ENCODE measurements at places on chromosomes 5 and 9.

DNA sequence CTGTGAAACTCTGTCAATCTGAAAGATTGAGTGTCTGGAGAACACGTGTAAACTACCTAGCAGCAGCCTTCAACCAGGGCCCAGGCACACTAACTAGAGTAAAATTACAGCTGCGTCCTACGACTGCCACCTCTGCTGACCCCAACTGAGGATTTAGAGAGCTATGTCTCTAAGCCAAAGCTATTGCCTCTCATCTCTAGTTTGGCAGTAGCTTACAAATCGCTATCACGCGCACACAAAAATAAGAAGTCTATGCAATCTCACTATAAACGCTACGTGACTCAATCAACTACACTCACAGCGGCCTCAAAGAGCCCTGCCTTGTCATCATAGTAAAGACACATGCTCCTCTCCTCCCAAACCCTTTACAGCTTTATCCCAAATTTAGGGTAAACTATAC, 8.7 kb downstream of the PPP6C start:
- DNase-seq: no peak

- no peak for DNase-seq
Observed at GRCh38 chr9:101130054-101130453, 101.5 kb downstream of the PLPPR1 start.

DNA sequence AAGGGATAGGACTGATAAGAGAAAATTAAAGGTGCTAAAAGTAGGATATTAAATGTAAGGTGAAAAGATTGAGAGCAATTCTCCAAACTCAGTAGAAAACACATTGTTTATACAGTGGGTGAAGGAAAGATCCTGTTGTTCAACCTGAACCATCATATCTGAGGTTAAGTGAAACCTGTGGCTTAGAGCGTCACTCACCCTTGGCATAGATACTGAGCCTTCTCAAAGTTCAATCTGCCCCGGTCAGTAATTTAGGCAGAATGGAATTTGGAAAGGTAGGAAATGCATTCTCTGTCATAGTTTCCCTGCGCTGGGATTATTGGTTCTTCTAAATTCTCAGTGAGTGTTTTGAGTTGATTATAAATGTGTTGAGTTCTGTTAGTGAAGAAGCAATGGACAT, 456.2 kb upstream of the NMUR2 start:
- no peak for DNase-seq

- DNase-seq: no peak
Observed at GRCh38 chr5:9841516-9842170, 211.5 kb upstream of the TAS2R1 start.

GRCh38 chr5:68490406-68490805, 274.9 kb downstream of the PIK3R1 start:
- no peak for DNase-seq

DNA sequence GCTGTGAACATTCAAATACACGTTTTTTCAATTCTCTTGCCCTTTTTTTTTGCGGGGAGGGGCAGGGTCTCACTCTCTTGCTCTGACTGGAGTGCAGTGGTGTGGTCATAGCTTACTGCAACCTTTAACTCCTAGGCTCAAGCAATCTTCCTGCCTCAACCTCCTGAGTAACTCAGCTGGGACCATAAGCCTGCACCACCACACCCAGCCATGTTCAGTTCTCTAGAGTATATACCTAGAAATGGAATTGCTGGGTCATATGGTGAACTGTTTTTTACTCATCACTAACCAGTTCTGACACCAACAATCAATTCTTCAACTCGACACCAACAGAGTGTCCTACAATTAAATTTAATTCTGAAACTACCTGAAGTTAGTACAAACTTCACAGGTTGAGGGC, 85.5 kb upstream of the ZNF169 start:
- no peak for DNase-seq

DNA sequence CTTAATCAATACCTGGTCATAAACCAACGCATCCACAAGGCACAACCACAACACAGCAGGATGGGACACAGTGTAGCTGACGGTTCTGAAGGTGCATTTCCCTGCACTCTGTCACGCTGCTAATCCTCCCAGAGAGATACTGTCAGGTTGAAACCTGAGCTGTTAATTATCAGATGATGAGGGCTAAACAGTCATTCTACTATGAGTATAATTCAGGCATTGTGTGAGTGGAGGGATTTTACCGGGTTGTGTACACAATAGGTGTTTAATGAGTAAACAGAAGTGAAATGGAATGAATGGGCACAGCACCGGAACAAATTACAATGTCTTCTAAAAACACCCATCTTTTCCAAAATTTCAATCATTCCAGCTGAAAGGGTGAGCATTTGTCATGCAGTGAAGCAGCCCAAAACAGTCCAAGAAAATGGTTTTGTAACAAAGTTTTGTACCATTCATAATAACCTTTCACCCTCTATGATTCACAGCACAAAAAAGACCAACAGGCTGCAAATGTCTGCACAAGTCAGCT, 71.5 kb downstream of the ABCA1 start:
- DNase-seq: no peak

GRCh38 chr5:131634238-131634637, 791 bp downstream of the RAPGEF6 start:
- no peak for DNase-seq

GRCh38 chr5:40240111-40240510, 439.6 kb upstream of the PTGER4 start:
- DNase-seq: no peak

GRCh38 chr9:128383791-128384190, 12.6 kb downstream of the URM1 start:
- DNase-seq: no peak

DNA sequence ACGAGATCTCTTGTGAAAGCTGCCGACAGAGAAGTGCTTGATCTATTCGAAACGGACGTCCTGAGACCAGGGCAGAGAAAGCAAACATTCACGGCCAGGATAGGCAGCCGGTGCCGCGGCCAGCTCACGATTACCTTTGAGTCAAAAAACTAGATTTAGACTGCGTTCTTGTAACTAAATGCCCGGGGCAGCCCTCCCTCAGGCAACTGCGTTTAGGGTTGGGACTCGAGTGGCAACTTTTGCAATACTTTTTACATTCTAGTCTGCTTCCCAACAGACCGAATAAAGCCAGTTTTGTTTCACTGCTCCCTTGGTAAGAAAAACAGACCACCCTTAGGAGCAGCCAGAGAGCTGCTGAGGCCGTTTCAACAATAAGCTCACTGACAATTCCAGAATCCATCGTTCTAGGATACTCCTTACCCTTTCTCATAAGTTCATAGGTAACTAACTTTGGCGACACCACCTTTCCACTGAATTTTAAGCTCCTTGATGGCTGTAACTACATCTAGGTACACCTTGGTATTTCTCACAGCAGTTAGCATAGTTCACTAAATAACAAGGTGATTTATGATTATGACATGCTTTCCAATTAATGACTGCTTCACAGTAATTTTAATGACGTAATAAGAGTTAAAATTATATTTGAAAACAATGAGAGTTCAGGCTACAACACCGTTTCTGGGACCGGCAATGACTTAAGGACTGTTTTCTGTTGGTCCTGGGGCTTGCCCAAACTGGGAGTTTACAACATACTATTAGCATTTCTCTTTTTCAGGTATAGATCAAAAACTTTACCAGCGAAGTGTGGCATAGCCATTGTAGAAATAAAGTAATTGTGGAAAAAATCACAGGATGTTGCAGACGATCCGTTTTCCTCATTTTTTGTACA, 899 bp upstream of the RAPGEF6 start:
- DNase-seq: no peak

- DNase-seq: no peak
Observed at GRCh38 chr5:43145071-43145470, 24.4 kb downstream of the ZNF131 start.

DNA sequence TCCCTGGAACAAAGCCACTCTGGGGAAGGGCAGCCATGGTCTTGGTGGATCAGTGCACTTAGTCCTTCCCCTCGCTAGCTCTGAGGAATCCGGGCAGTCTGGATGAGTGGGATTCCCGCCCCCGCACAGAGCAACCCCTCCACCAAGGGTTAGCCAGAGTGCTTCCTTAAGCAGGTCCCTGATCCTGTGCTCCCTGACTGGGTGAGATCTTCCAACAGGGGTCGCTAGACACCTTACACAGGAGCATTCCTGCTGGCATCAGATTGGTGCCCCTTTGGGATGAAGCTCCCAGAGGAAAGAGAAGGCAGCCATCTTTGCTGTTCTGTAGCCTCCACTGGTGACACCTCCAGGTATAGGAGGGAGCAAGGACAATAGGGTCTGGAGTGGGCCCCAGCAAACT, 228.8 kb downstream of the AP3B1 start:
- DNase-seq: no peak

- DNase-seq: no peak
Observed at GRCh38 chr9:524008-524407, 309.3 kb downstream of the DOCK8 start.

DNA sequence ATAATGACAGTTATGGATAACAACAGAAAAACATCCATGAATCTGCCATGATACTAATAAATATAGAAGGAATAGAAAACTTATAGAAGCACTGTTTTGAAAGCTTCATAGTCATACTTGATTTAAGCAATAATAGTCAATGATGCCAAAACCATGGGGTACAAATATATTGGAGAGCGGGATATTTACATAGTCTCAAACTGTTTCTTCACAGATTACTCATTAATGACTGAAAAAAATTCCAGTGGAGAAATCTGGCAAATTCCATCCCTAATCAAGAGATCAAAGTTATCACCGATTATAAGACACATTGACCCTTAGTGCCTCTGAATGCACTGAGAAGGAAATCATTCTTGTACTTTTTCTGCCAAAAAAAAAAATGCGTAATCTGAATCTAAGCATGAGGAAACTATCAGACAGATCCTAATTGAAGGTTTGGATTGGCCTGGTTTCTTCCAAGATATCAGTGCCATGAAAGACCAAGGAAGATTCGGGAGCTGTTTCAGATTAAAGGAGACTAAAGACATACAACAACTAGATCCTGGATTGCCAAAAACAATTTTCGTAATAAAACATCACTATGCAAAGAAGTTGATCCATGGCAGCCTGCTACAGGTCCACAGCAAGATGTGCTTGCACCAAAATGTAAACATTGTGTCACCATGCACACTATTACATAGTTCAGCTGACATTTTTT, 106.2 kb downstream of the GOLPH3 start:
- no peak for DNase-seq

- DNase-seq: no peak
Observed at GRCh38 chr9:134597041-134597913, 44.3 kb upstream of the COL5A1 start.

DNA sequence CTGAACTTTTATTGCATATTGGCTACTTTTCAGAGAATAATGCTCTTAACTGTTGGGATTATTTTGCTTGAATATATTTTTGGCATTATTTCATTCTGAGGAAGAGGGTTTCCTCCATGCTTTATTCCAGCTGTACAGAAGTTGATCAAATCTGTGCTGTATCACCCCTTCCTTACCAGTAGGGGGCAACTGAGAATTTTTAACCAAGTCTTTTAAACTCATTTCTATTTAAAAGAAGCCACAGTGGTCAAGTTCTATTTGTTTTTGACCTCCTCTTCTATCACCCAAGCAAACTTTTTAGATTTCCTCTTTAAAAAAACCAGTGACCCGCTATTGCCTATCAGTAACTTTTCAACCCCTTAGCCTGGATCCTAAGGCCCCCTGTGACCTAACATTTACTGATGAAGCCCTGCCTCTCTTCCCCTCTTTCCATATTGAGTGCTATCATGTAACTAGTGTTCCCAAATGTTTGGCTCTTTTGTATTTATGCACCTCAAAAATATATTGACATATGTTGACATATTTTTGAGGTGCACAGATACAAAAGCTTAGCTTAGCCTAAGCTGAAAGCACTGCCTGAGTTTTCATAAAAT, 80.6 kb downstream of the FBXO4 start:
- no peak for DNase-seq

DNA sequence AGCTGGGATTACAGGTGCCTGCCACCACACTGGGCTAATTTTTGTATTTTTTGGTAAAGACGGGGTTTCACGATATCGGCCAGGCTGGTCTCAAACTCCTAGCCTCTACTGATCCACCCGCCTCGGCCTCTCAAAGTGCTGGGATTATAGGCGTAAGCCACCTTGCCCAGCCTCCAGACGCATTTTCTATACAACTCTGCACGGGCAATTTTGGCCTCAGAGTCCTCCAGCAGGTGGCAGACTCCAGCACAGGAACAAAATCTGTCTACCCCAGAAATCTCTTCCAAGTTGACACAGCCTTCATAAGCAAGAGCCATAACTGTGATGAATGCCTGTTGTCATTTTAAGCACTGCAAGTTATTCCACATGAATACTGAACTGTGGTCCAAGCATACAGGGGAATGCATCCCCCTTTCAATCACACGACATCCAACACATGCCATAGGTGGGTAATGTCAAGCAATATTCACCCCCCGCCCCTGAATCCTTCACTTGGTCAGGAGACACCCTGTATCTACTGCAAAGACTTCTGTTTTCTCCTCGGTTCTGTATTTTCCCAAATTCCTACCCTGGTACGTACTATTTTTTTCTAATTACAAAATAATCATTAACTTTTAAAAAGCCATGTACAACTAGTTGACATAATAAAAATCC, 50.8 kb downstream of the ALDH7A1 start:
- no peak for DNase-seq

DNA sequence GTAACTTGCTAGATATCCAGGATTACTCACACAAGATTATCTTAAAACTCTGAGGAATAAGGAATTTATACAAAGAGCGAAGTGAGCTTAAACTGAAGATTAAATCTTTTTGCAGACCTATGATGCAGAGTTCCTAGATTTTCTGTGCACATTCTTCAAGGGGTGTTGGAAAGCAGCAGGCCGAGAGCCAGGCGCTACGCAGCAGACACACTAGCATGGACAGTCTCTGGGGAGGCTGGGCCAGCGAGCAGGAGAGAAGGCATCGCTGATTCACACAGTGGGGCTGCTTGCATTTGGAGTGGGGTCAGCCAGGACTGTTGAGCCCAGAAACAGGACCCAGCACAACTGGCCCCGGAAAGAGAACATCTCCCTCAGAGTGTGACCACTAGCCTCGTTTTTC, 136.3 kb downstream of the ADAMTS16 start:
- no peak for DNase-seq

DNA sequence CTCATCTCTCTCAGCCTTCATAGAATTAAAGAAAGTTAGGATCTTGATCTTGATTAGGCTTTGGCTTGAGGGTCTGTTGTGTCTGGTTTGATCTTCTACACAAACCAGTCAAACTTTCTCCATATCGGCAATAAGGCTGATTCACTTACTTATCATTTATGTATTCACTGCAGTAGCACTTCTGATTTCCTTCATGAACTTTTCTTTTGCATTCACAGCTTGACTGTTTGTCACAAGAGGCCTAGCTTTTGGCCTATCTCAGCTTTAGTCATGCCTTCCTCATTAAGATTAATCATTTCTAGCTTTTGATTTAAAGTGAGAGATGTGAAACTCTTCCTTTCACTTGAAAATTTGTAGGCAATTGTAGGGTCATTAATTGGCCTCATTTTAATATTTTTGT, 62.8 kb downstream of the SH3RF2 start:
- DNase-seq: no peak

- DNase-seq: no peak
Observed at GRCh38 chr5:62306896-62307689, 1.1 kb downstream of the KIF2A start.

DNA sequence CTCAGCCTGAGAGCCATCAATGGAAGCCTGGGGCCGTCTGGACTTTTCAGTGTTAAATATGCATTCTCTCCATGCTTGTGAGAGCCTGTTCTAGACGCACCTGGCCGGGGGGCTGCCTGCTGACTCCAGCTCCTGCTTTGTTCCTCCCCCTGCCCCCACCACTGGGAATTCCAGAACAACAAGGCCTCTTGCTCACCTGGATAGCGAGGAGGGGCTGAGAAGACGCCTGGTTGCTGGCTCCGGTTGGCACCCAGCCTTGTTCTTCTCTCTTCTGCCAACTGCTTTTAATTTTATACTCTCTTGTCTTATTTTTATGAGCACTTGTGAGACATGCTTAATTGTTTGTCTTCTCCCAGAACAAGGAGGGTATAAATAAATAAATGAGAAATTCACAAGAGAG, 15.0 kb upstream of the RAPGEF1 start:
- no peak for DNase-seq
